Left ventricle myocardium superior (tissue), 1 donor: ENCODE measurements at places on chromosomes 2 and 18.

DNA sequence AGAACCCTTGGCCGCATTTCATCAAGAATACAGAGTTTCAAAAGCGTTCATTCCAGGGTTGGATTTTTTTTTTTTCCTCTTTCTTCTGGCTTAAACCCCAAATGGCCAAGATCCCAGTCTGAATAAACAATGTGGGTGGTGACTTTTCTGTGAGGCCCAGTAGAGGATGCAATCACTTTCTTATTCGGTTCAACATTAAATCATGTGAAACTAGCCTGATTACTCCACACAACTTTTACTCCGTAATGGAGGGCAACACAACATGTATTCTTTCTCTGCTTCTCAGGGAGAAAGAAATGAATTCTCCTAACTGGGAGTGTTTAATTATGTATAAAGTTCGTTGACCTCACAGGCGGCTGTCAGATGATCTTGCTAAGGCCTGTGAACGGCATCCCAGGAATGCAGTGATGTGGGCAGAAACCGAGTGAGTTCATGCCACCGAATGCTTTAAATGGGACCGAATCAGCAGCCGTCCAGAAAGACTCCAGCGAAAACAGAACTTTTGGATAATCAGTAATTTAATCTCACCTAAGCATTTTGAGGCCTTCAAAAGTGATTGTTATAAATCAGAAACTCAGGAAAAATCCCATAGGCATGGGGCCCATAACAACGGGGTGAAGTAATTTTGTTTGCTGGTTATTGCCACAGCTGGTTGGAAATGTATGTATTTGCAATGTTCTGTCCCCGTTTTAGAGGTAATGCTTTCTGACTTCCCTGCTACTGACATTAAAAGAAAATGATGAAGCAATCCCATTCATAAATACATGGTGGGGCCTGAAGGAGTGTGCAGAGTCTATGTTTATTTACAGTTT lies 81.5 kb downstream of the BCL2 start:
- DNase-seq, result peak; percentile 35

- DNase-seq, result no peak
Measured at GRCh38 chr2:207828361-207829057, 58.8 kb upstream of the FZD5 start.

- DNase-seq, result no peak
Measured at GRCh38 chr18:23864624-23865023, 149.9 kb upstream of the TTC39C start.

DNA sequence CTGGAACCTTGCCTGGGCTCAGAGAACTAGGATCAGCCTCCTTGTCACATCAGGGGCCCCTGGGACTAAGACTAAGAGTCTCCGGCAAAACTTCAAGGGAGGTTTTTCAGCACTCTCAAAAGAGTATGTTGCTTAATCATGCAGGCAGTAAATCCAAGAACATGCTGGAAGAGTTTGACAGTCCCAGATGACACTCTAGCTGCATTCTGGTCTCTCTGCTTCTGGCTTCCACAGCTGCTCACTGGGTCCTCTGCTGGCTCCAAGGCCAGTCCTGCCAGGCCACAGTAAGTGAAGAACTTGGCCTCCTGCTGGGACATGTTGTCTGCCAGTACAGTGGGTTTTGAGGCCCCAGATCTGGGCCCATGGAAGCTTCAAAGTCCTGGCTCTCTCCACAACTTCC lies 45.2 kb upstream of the IL1RL1 start:
- DNase-seq, result peak; percentile 53

- DNase-seq, result no peak
Measured at GRCh38 chr18:27954226-27954625, 222.7 kb downstream of the CDH2 start.

DNA sequence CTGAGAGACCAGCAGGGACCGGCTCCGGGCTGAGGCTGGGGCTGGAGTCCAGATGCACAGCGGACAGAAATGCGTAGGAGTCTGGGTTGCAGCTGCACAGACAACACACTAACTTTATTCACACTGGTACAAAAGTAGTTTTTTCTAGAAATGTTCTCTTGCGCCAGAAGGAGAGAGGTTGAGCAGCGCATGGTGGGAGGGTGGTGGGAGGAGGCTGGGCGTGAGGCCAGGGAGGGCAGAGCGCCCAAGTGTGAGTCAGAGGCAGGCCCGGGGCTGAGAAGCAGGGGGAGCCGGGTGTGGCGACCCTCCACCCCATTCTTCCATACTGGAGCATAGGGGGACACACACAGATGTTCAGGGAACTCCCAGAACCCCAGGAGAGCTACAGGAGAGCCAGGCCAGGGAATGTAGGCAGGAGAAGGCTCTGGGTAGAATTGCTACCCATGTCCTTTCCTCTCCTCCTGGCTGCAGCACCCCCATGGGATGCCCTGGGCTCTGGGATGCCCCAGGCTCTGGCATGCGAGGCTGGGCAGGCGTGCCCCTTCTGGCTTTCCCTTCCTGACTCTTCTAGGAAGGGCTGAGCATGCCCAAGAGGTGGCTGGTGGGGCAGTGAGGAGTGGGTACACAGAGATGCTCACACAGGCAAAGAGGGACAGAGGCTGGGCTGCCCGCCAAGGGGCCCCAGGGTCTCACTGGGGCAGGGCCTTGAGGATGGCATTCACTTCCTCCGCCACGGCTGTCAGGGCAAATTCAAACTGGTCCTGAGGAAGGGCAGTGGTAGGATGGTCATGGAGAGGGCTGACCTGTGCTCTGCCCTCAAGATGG lies 10.6 kb downstream of the DNAJB2 start:
- peak; percentile 84 for DNase-seq
